ENCODE measurements at places on chromosomes 5 and 9.

- DNase-seq, result no peak
Measured at GRCh38 chr5:96125231-96125891, 163.7 kb upstream of the ELL2 start.

DNA sequence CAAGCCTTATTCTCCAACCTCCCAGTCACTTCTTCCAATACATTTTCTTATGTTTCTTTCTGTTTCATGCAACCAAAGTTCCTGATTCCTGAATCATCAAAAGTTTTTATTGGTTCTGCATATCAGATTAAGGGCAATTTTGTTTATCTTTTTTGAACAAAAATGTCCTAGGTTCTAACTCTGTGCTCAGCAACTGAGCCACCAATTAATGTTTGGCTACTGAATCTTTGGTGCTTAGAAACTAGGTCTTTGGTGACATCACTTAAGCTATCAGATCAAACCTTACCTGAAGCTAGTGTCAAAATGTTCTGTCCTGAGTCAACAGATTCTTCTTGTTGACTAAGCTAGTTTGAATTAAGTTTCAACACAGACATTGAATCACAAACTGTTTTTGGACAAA lies 56.1 kb downstream of the FGF18 start:
- DNase-seq, result no peak

DNA sequence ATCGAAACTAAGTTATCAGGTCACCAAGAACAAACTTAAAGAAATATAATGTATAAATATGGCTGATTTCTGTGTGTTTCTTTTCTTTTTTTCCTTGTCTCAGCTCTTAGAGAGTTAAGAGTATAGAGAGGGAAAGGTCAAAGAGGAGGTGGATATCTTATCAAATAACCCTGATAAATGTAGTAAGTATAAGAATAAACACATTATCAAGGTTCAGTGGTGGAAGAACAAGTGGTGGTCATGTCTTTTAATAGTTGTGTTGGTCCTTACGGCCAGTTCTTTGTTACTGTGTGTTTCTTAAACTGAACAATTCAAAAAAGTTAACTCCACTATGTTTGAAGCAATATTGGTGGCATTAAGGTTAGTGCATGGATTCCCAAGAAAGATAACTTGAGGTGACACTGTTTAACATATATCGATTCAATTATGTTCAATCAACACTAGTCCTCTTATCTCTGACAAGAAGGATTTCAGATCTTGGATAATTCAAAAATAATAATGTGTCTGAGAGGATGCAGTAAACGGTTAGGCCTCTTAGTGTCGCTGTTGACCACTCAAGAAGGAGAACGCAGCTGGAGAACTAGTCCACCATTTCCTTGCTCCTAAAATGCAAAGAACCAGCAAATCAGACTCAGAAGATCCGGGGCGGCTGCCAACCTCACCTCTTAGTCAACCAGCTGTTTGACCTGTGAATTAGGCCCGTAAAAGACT lies at the start of gene PCDHGA3:
TSS of gene PCDHGA3 (plus strand) at position 588 of the 711 bp plus-strand sequence. CDS start 205 bp downstream, outside the sequence.
- DNase-seq, result no peak

DNA sequence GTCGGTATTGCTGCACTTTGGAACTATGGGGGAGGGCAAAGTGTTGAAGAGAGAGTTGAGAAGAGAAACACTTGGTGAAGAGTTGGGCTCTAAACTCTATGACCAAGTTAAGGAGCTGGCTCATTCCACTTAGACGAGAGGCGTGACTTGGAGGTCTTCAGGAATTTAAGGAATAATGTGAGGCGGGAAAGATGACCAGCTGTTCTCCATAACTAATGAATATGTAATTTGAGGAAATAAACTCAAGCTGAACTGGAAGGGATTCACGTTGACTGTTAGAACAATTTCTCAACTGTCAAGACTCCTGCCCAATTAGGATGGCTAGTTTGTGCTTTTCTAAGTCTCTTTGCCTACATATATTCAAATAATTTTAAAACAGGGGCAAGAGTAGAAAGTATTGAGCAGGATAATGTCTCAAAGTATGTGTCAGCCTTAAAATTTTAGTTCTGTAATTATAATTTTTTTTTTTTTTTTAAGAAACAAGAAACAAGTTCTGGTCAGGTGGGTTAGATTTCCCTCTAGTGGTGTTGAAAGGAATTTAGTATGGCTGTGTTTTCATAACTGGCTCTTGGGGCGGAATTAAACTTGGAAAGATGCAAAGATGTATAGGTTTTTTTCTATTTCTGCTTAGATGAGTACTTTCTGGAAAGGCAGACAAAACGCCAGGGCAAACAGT lies 33.4 kb downstream of the TMEM252 start:
- DNase-seq, result no peak

- DNase-seq, result no peak
Measured at GRCh38 chr5:177610770-177611445, 11.0 kb downstream of the B4GALT7 start.

DNA sequence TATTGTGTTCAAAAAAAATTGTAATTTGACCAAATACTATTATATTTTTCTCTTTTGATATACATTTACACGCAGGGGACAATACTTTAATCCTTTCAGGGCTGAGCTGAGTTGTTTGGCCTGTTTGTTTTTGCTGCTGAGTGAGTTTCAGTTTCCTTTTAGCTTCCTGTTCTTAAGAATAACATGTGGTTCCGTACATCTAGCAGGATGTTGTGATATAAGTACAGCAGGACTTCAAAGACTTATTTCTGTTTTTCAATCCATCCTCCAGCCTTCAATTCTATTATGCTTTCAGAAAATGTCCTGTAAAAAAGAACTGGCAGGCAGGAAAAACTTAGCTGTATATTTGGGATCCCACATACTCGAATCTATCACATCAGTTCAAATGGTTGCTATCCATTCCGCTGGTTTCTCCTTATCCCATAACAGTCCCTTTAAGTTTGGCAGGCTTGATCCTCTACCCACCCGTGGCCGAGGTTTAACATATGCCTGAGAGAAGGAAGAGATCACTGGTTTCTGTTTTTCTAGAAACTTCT lies 1037.3 kb upstream of the ACO1 start:
- no peak for DNase-seq

DNA sequence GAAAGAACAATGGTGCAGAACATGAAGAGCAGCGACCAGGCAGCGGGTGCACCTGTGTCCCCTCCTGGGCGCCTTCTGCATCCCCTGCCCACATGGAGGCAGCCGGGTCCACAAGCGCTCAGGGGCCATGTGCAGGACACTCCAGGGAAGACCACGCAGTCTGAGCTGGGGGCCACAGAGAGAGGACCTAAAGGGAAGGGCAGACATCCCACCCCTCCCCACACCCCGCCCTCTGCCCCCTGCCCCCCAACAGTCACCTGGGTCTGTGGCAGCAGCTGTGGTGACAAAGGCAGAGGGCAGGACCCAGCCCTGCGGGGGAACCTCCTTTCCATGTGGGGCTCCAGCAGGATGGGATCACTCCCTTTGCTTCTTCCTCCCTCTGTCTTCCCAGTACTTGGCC lies 805.7 kb downstream of the CDH9 start:
- no peak for DNase-seq

- DNase-seq, result no peak
Measured at GRCh38 chr5:32329395-32329834, 16.7 kb upstream of the MTMR12 start.

DNA sequence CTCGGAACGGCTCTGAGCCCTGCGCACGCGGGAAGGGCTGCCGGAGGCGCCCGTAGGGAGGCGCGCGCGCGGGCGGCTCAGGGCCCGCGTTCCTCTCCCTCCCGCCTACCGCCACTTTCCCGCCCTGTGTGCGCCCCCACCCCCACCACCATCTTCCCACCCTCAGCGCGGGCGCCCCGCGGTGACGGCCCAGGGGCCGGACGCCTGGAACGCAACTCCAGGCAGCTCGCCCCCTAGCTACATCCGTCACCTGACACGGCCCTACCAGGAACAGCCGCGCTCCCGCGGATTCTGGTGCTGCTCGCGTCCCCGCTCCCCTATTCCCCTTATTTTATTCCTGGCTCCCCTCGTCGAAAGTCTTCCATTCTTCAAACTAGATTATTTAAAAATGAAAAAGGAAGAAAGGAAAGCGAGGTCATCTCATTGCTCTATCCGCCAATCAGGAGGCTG lies at the start of gene CDKN2B-AS1:
TSS of gene CDKN2B-AS1 (plus strand) at position 236 of the 450 bp plus-strand sequence.
- DNase-seq, result no peak

DNA sequence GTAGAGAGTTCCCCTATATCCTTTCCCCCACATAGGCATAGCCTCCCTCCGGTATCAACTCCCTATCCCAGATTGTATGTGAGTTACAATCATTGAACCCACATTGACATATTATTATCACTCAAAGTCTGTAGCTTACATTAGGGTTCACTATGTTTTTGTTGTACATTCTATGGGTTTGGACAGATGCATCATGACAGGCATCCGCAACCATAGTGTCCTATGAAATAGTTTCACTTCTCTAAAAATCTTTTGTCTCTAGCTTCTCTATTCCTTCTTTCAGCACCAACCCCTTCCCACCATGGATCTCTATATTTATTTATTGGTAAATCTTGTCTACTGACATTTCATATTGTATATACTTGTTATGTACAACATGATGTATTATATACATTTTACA lies 31.6 kb downstream of the TAF11L14 start:
- DNase-seq, result no peak

DNA sequence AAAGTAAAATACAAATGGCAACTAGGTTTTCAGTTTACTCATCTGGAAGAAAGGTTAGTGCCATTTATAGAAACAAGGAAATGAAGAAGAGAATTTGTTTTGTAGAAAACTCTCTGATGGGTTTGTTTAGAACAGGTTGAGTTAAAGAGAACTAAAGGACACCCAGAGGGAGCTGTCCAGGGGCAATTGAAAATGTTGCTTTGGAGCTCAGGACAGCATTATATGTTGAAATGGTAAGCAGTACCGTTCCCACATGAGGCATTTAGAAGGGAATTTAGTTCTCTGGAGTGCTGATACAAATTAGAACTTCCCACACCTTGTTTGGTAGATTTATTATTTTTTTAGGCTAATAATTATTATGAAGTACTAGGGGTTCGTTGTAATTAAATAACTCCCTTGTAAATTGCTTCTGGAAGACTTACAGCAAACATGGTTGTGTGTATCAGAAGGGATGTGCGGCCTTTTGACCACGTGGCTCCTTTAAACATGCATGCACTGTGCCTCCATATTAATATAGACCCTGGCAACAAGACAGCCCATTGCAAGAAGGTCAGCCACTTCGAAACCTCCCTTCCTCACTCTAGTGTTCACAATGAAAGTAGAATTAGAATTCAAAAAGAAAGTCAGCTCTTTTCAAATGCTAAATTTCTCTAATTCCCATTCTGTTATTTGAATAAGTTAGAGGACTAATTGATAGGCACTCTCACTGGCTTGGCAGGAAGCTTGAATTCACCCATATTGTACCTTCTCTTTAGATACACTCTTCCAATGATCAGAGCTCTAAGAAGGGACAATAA lies 71.7 kb downstream of the ZNF462 start:
- DNase-seq, result no peak

- no peak for DNase-seq
Measured at GRCh38 chr5:71938895-71939294, 168.4 kb upstream of the MAP1B start.

DNA sequence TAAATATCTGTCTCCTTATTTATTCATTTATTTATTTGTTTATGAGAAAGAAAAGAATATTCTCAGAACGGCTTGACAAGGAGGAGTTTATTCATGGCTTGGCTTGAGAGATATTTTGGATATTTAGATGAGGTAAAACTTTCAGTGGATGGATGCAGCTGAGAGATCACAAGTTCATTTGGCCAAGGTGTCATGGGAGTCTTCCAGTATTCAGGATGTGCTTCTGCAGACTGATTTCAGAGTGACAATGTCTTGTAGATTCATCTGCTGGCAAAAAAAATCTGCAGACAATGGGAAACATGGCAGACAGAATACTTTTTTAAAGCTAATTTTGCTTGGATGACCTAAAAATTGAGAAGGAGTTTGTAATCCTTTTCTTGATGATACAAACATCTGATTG lies 38.5 kb downstream of the XRCC4 start:
- no peak for DNase-seq

- no peak for DNase-seq
Measured at GRCh38 chr5:130605234-130605633, 559.8 kb downstream of the HINT1 start.

GRCh38 chr5:167658889-167659288 lies 632.6 kb upstream of the WWC1 start:
- no peak for DNase-seq

DNA sequence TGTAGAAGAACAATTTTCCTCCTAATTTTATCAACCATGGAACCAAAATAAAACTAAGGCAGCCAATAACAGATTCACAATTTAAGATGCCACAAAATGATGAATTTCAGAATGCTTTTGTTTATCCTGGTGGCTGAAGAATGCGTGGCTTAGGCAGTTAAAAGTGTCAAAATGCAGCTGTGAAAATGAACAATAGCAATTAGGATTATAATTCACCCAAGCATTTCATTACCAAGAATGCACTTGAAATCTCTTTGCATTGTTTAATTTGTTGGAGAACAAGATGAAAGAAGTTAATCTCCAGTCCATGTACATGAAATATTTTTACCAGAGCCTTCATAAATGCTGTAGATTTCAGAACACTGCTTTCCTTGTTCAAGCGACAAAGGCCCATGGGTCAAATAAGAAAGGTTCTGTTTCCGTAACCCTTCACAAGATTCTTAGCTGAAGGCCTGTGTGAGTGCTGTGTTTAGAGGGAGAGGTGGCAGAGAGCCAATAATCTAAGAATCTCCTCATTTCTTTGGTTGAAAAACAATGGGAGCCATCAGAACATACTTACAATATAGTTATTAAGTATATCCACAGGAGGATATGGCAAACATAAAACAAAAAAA lies 39.3 kb downstream of the CLINT1 start:
- DNase-seq, result no peak

DNA sequence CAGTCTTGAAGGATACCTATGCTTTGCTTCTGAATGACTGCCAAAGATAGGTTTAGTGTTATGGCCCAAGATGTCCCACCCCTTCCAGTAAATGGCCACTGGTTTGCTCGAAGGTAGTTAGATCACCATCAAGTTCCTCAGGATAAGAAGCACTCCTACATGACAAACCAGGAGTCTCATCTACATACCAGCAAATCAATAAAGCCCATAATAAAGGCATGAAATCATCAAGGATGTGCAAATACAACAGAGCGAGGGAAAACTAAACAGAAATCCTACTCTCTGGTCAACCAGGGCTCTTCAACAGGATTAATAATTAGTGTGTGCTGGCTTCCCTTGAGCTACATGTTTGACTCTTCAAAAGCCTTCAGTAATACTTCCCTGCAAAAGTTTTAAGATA lies 141.0 kb downstream of the LHFPL2 start:
- DNase-seq, result no peak

- DNase-seq, result no peak
Measured at GRCh38 chr5:132907161-132907560, 33.7 kb downstream of the LEAP2 start.

Measured in tibial artery (tissue), 4 donors.